Heart right ventricle (tissue), 16 donors: ENCODE measurements at places on chromosomes 12 and 14. TPM values are rescaled to one million over a fixed set of nuclear protein-coding genes. Genes with fewer than 3 reads are reported as not detected.

- no peak for DNase-seq
Observed at GRCh38 chr12:88767699-88768098, 187.4 kb upstream of the KITLG start.

- no peak for DNase-seq
Observed at GRCh38 chr12:85156569-85156968, 120.4 kb downstream of the LRRIQ1 start.

DNA sequence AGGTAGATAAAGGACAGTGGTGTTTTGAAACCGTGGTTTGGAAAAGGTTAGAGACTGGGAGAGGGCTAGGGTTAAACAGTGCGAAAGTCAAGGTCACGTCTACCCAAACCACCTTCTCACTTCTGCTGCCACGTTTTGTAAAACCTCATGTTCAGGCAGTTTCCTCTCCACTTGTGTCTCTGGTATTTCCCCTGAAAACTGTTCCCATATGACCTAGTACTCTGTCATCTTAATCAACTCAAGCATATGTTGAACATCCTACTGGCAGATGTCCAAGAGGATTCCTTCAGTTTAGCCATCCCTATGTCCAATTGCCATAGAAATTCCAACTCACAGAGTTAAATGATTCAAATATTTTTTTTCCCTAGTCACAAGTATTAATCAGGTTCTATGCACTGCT lies 17.4 kb downstream of the CLEC4C start:
- DNase-seq, result no peak

Gene MIP
- total RNA-seq, result not detected

GRCh38 chr14:105913861-105914260 lies 387.5 kb downstream of the TMEM121 start:
- DNase-seq, result peak; percentile 2

DNA sequence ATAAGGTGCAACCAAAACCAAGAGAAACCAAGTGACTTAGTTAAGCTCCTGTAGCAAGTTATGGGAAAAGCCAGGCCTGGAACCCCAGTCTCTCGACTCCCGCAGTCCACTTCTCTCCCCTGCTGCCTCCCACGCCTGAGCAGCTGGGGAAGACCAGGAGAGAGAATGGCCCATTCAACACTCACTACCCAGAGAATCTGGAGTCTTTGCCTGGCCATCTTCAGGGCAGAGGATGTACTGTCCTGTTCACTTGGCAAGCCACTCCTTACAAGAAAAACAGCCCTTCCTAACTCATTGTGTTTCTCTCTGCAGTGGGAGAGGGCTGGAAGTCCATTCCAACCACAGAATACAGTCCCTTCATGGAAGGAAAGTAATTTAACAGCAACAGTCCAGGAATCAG lies 1.8 kb downstream of the PITPNM2 start:
- DNase-seq, result no peak

- no peak for DNase-seq
Observed at GRCh38 chr12:1758887-1759286, 61.5 kb upstream of the LRTM2 start.

- DNase-seq, result no peak
Observed at GRCh38 chr12:26713885-26714383, 119.1 kb downstream of the ITPR2 start.

Gene NELL2
- 0.25 TPM for total RNA-seq

DNA sequence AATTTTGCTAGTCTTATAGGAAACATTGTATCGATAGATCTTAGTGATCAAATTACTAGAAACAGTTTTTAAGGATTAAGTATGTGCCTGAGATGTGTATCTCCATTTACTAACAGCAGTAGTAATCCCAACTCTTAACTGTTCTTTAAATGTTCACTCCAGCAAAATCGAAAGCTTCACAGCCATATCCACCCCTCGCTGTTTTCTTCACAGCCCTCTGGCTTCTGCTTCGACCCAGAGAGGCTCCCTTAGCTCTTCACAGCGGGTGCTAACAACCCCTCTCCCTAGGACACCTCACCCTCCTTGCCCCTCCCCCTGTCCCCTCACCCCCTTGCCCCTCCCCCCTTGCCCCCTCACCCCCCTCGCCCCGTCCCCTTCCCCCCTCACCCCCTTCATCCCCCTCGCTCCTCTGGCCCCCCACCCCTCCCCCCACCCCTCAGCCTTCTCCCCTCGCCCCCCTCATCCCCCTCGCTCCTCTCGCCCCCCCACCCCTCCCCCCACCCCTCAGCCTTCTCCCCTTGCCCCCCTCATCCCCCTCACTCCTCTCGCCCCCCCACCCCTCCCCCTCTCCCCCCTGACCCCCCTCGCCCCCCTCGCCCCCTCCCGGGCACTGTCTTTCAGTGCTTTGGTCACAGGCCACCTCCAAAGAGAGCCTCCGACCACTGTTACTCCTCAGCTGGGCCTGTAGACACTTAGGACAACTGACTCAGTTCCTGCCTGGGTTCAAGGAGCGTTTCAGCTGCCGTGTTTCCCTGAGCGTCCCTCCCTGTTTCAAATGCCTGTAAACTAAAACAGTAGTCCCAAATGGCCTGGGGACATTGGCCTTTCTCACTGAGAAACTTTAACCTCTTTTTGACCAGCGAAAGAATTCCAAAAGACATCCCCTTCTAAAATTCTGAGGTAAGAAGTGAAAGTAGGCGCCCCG lies 46.0 kb upstream of the DYNC1H1 start:
- DNase-seq, result no peak

DNA sequence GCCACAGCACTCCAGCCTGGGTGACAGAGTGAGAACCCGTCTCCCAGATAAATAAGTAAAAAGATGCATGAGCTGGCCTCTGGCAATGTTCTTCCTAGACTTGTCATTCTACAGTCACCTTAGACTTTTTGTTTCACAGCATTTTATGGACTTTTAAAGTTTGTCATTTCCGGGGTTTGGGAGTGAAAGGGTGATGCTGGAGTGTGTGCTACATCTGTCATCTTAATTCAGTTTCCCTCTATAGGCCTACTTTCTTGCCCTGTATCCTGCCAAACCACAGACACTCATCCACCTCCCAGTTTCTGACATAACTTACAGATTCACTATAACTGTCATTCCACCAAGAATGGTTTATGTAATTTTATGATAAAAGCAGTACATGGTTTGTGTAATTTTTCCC lies 166.7 kb upstream of the PARP11 start:
- no peak for DNase-seq

- DNase-seq, result peak; percentile 72
Observed at GRCh38 chr12:108846290-108846701, 11.1 kb downstream of the SSH1 start.

Gene SLC7A7
- total RNA-seq, result 1.7 TPM

Gene IFNG-AS1
- total RNA-seq, result not detected

DNA sequence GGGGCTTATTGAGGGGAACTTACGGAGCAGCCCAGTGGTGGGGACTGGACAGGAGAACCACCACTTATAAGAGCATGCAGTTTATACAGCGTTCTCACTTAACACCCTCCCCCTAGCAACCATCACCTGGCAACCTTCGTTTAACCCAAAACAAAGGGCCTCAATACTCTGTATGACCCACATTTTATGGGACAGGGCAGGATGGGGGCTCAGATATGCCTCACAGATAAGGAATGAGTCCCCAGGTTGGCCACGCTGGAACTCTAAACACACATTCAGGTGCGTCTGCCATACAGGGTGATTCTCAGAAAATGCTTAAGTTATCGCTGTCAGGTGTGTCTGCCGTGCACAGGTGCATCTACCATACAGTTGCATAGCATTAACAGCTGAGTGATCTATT lies 99.2 kb downstream of the GCH1 start:
- no peak for DNase-seq

- no peak for DNase-seq
Observed at GRCh38 chr12:95764848-95765247, 25.7 kb downstream of the NTN4 start.

GRCh38 chr12:34398366-34398705 lies 376.0 kb downstream of the ALG10 start:
- DNase-seq, result no peak

- DNase-seq, result no peak
Observed at GRCh38 chr12:53591301-53592206, 34.6 kb downstream of the ATF7 start.

DNA sequence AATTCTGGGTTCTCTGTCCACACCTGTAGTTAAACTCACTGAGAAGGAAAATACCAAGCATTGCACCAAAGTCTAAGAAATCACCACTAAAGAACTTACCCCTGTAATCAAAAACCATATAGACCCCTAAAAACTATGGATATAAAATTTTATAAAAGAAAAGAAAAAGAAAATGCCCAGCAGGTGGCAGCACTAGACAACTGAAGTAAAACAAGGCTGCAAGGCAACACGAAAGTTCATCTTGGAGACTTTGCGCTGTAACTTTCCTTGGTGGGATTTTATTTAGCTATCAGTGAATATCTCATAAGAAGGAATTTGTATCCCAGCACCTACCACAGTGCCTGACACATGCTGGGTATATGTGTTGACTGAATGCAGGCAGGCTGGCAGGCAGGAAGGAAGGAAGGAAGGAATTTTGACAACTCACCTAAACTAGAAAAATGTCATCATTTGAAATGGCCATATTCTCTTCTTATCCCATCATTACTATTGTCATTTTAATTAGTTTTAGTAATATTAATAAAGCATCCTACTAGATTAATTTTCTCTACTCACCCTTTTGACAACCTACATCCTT lies 68.2 kb upstream of the ETV6 start:
- peak; percentile 76 for DNase-seq

GRCh38 chr12:50572287-50572686 lies 67.5 kb downstream of the DIP2B start:
- no peak for DNase-seq

GRCh38 chr12:78387721-78388120 lies 476.9 kb upstream of the SYT1 start:
- no peak for DNase-seq
